ENCODE measurements at places on chromosomes 6 and 20.
A peak's percentile ranks its signal among the peaks of the same experiment; 100 is the strongest.

DNA sequence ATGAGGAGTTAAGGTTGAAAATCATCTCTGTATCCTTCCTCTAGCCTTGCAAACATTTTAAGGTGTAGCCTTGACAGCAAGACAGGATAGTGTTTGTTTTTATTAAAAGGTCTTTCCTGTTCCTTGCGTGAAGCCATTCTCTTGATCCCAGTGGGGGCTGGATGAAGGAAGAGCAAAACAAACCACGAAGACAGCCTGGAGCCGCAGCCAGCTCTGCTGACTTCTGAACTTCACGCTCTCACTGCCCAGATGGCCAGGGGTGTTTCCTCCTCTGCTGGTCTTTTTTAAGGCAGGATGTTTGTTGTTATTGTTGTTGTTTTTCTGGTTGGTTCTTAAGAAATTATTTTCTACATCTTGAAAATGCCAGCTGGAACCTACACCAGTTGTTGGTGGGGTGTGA is 156.4 kb downstream of the MTHFD1L start:
- no peak for DNase-seq

DNA sequence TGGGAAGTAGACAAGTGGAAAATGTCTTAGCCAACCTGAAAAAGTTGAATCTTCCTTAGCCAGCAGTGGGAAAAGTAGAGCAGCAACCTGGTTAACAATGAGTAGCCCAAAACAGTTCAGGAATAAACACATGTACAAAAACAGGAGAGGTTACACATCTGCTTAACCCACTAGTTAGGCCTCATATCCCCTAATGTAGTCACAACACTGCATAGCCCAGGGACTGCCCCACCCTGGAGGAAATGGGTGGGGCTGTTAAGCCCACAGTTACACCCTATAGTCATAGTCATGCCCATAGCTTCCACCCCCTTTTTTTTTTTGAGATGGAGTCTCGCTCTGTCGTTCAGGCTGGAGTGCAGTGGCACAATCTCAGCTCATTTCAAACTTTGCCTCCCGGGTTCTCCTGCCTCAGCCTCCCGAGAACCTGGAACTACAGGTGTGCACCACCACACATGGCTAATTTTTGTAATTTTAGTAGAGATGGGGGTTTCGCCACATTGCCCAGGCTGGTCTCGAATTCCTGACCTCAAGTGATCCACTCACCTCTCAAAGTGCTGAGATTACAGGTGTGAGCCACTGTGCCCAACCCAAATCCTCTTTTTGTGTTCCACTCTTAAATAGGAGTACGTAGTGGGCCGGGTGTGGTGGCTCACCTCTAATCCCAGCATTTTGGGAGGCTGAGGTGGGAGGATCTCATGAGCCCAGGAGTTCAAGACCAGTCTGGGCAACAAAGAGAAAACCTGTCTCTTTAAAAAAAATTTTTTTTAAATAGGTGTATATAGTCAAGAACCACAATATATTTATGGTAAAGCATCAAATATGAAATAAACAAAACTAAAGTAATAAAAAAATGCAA is 24.5 kb downstream of the ILRUN start:
- peak; percentile 70 for DNase-seq

GRCh38 chr20:3687655-3688054 is 5.8 kb upstream of the ADAM33 start:
- DNase-seq = no peak

DNA sequence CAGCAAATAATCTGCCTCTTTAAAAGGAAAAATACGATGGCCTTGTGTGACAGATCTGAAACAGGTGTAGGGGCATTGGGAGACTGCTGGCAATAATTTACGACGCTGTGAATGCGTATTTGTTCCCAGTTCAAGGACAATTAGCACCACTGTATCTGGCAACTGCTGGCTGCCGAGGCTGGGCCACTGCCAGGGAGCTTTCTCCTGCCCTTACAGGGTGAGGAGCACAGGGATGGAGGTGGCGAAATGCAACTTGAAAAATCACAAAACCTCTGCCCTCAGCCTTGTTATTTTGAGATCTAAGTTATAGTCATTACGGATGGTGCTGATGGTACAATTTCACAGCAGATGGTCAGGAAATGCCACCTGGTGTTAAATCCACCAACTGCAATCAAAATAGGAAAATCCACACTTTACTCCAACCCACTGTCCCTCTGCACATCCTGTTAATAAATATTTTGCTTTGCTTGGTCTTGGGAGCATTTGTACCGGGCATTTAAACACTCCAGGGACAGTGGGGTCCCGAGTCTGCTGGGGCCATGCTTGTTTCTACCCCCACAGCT is 6.4 kb downstream of the MYLK4 start:
- DNase-seq = no peak

GRCh38 chr6:118565311-118565960 is 17.3 kb downstream of the PLN start:
- no peak for DNase-seq

DNA sequence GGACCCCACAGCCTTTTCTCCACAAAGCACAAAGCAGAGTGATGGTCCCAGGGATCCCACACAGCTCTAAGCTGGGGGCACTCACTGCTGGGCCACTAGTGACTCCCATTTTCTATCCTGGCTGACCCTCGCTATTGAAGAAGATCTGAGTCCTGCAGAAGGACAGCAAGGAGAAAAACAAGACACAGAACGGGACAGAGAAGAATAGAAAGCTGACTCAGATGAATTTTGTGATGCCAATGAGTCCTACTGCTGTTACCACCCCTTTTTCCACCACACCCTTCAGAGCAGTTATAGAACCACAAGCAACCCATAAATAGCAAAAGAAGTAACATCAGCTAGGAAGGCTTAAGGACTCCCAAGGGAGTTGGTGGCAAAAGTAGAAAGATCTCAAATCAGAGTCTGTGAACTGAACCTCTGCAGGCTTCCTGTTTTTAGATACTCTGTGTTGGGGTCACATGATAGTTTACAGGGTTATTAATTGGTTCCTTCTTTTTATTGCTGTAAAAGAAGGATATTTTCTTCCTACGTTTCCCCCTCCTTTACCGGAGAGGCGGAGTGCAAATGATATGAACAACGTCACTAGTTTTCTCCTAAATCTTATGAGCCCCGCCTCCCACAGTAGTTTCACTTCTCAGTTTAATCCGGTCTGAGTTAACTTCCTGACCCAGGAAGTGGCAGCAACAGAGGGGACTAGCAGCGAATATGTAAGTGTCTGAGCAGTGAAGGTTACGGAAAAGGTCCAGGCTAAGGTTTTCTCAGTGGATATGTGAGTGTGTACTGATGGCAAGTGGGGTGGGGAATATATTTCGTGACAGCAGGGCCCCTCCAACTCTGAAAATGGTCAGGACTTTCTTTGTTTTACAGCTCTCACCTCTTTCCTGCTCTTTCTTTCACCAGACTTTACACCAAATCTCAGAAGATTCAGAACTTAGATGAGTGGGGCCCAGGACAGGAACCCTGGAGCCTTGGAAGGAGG is at the start of gene TRIM38:
Gene TRIM38 (plus strand): TSS at position 654 of the 979 bp plus-strand sequence. CDS start 3,721 bp downstream, outside the sequence.
- peak; percentile 47 for DNase-seq

All from stimulated activated CD8-positive, alpha-beta memory T cell treated with anti-CD3 and anti-CD28 coated beads, Interleukin-7, amount 100 ng/mL, for 4 hours (primary cell).